ENCODE measurements at places on chromosomes 7 and 10. TPM values are rescaled to one million over a fixed set of nuclear protein-coding genes. Genes with fewer than 3 reads are reported as not detected.

The ZNF212 gene
- total RNA-seq, result 3.7 TPM

The TMEM213 gene
- total RNA-seq, result not detected

The OR2A42 gene
- total RNA-seq, result not detected

The DLG5 gene
- total RNA-seq, result 7.8 TPM

The GNAI1 gene
- 36.2 TPM for total RNA-seq

The SLC13A1 gene
- not detected for total RNA-seq

The TRIM50 gene
- not detected for total RNA-seq
